NCI-H2107 (cell line): ENCODE measurements at places on chromosomes 2 and 18.

DNA sequence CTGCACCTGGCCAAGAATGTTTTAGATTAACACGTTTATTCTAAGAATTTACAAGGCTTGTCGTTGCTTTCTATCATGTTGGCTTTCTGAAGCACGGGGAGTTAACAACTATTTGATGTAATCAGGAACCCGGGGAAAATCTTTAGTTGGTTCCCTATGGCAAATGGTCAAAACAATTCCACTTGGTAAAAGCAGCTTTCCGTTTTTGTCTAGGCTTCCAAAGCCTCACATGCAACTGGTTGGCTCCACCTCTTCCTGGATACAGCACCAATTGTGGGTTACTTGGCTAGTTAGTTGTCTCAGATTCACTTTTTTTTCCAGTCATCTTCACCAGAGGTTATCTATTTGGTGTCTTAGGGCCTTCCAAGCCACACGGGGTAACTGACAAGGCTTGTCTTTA lies 2.8 kb downstream of the COLEC12 start:
- no peak for DNase-seq

GRCh38 chr18:38747153-38747552 lies 1181.6 kb upstream of the CELF4 start:
- DNase-seq = no peak

DNA sequence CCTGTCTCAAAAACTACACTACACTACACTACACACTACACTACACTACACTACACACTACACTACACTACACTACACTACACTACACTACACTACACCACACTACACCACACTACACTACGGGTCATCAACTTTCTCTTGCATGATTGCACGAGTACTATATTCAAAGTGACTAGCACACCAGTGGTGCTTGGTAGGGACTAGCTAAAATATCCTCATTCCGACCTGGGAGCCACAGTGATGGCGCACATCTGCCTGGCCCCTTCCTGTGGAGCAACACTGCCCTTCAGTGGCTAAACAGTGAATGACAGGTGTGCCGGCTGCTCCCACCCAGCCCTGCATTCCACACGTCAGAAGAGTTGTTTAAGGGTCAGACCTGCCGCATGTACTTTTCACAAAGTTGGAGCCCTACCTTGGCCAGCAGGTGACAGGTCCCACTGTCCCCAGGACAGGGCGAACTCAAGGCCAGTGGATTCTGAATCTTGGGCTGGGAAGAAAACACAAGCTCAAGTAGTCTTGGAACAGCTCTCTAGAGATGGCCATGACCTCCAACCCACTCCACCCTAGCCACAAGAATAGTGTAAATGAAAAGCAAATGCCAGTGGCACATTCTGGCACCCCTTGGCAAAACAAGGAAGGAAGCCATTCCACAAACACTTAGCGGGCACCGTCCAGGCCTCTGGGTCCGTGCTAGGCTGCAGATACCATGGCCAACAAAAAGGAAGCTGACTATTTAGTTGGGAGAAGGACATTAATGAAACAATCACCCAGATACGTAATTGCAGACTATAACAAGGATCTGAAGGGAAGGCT lies 79.7 kb upstream of the MSH2 start:
- peak; percentile 66 for DNase-seq

DNA sequence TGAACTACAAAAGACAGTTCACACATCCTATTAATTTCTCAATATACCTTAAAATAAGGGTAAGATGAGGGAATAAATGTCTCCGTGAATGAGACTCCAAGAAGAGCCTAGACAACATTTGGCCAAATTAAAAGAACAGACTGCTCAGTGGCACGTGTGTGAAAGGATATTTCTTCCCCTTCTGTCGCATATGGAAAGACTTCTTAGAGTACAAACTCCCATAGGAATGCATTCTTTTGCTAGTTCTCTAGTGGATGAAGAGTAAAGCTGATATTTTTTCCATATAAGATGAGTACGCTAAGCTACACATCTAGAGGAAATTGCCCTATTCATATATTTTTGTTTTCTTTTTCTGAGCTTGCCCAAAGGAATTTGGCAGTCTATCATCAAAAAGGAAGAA lies 710.0 kb upstream of the ID2 start:
- no peak for DNase-seq

- DNase-seq = no peak
Measured at GRCh38 chr18:65704046-65704445, 46.8 kb upstream of the CDH7 start.

DNA sequence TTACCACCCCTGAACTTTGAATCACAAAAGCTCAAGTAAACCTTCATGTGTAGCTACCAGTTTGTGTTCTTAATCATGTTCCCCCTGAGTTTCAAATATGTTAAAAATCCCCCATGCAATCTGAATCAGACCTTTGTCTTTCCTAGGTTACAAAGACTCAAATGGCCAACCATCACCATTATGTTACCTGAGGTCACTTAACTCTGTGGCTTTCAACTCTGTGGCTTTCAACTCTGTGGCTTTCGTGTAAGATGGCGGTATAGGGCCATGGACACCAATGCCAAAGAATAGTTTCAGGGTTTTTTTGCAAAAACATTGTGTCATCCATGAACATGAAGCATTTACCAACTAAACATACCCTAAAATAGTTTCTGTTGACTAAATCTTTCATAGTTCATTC lies 6.7 kb downstream of the ERMN start:
- no peak for DNase-seq

GRCh38 chr2:142668420-142668819 lies 209.0 kb upstream of the KYNU start:
- DNase-seq = no peak

- DNase-seq = no peak
Measured at GRCh38 chr2:143850084-143850483, 669.8 kb downstream of the ZEB2 start.

DNA sequence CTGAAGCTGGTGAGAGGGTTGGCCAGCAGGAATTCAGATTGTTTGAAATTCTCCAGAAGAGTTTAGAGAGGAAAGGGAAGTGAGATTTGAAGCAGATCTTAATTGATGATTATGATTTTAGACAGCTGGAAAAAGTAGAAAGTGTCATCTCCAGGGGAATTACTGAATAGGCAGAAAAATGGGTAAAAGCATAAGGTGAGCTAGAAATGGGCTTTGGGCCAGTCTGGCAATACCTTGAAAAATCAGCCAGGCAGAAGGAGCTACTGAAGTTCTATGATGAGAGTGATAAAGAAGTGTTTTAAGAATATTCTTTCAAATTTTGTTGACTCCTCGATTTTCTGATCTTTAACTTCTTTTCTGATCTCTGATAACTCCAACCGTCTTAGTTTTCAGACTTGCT lies 172.9 kb upstream of the CCDC150 start:
- no peak for DNase-seq

DNA sequence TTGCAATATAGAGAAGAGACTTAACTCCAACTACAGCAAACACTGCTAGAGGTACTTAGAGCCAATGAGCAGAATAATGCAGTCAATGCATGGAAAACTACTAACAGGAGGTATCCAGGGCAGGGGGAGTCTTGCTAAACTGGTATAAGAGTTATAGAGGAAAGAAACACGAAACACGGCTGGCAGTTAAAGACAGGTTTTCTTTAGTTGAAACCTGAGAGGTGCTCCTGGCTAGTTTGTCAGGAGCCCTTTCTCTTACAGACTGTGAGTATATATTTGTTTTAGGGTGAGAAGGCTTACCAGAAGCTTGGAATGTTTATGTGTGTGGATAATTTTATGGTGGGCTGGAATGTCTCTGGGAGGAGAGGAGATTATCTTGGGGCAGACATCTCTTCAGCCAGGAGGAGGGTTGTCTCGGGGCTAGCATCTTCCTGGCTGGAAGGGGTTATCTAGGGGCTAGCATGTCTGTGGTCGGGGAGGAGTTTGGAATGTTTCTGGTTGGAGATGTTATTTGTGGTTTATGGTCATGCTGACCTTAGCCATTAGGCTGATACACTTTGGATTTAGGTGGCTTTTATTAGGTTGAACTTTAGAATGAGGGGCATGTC lies 1048.8 kb downstream of the DPP10 start:
- no peak for DNase-seq

DNA sequence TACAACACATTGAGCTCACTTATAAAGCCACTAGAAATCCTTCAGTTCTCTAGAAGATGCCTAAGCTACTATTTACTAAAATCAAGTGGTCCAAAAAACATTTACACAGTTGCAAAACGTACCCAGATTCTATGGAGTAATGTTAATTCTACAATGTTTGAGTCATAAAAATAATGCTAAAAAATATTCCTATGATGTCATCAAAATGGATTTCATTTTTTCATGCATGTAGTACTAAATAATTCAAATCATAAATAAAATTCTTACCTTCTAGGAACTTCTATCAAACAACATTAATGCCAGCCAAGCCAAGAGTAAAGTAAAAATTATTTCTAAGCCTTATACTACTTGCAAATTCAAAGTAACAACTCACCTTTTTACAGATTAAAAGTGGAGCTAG lies 168.9 kb upstream of the EPC2 start:
- DNase-seq = no peak

DNA sequence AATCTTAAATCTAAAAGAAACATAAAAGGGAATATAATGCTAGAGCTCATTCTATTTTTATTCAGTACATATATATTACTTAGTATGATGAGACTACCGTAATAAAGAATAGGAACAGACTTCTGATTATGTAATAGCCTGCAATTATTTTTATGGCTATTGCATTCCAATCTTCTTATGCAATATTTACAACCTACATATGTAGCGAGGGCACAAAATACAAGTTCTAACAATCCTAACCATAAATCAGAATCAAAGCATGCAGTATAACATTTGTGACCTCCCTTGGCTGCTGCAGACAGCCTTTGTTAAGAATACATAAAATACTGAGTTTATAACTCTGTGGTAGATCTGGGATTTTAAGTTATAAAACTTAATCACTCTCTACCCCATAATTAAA lies 177.6 kb downstream of the BABAM2 start:
- DNase-seq = no peak

GRCh38 chr2:63814114-63814513 lies 27.6 kb upstream of the UGP2 start:
- no peak for DNase-seq

DNA sequence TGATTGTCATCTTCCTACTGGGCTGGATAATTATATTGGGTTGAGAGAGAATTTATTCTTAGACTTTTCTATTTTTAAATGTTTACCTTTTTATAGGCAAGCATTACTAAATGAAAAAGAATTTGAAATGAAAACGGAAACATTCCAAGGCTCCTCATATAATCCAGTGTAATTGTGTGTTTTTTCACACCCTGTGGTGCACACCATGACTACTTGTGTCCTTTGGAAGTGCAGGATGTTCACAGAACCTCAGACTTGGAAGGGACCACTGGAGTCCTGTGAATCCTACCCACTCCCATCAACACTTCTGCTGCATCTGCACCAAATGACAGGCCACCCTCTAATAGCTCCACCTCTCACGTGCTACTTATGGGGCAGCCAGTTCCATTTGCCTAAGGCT lies 48.0 kb downstream of the NAT8 start:
- no peak for DNase-seq

DNA sequence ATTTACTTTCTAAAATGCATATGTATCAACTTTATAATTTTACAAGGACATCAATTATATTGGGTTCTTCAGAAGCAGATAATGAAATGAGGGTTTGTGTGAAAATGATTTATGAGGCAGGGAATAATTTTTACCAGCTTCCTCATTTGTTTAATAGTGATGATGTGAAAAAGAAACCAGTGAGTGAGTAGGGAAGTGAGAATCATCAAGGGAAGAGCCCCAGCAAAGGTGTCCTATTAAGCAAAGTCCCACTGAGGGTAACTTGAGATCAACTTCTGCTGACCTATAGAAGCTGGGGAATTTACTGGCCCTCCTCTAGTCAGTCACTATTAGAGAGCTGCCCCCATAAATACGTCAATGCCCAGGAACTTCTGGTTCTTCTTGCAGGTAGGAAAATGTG lies 266.8 kb upstream of the LYPD1 start:
- DNase-seq = no peak

DNA sequence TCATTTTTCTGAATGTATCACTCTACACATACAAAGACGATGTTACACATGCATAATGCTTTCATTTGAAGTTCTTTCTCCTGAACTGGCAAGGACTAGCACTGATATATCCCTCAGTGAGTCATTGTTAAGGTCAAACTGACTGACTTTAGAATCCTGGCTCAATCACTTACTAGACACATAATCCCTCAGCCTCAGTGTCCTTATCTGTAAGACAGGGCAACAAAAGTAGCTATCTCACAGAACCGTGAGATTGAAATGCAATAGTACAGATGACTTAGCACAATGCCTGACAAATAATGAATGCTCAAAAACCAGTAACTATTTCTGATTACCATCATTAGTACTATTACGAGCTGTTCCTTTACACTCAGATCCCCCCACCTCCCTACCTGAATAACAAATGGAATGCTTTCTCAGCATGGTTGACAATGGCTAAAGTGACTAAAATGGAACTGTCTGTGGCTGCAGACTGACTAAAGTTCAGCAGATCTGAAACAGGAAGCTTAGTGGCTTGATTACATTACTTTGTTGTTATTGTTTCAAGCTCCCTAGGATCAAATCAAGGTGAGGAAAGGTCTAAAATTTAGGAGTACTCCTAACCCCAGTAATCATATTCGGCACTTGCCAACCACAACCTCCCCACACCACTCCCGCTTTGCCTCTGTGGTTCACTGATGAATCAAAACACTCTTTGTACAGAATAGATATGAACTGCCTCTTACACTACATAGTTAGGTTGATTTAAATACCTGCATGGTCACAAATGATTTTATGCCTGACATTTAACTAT lies 35.8 kb upstream of the CACNB4 start:
- DNase-seq = no peak

DNA sequence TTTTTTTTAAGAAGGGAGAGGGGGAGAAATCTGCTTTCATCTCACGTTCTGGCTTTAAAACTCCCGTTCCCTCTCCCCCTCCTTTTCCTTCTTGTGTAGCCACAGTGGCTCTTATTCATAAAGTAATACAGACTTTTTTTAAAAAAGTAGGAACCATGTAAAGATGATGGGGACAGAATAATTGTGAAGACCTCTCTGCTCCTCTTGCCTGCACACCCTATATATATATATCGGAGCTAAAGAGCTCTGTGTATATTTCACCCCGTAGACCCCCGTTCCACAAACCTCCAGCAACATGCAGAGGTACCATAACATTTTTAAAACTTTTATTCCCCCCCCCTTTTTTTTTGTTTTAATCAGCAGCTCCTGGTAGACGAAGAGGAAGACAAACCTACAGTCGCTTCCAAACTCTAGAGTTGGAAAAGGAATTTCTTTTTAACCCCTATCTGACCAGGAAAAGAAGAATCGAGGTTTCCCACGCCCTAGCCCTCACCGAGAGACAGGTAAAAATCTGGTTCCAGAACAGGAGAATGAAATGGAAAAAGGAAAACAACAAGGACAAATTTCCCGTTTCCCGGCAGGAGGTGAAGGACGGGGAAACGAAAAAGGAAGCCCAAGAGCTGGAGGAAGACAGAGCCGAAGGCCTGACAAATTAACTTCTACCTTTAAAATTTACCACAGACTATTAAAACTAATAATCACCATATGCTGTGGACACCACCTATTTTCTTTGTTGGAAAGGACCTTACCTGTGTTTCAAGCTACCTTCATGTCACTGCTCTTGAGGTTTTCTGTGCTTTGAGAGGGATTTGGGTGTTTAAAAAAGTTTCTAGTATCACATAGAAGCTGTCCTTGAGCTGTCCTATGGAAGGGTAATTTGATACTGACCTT lies 1.7 kb downstream of the HOXD8 start:
- no peak for DNase-seq

GRCh38 chr2:20515290-20516220 lies 68.7 kb downstream of the RHOB start:
- DNase-seq = no peak
